ENCODE measurements at places on chromosomes 16 and 17.

GRCh38 chr17:6104956-6105648 is 34.9 kb downstream of the WSCD1 start:
- DNase-seq = no peak

DNA sequence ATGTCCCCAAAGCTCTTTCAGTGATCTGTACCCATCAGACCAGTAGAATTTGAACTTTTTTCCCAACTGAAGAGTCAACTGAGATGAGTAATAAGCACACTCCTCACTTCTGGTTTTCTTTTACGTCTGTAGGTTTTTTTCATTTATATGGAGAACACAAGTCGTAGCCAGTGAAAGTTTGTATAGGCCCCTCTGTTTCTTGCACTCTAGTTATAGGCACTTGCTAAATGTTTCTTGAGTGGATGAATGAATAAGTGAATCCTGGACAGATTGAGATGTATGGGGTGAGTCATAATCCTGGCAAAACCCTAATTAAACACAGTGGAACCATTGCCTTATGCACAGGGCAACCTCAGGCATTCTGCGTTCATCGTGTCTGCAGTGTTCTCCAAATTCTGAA is 193.7 kb upstream of the TBX2 start:
- no peak for DNase-seq

GRCh38 chr17:68184141-68184571 is 63.7 kb upstream of the AMZ2 start:
- DNase-seq = no peak

GRCh38 chr16:9772526-9773225 is 409.6 kb downstream of the GRIN2A start:
- DNase-seq = no peak

GRCh38 chr17:78475211-78475610 is 96.8 kb downstream of the PGS1 start:
- no peak for DNase-seq

- no peak for DNase-seq
Measured at GRCh38 chr16:70754851-70755600, 45.9 kb downstream of the VAC14 start.

Data from C1 segment of cervical spinal cord (tissue), 14 donors.